HT1080 (cell line): ENCODE measurements at places on chromosomes 16 and 17.
A peak's percentile ranks its signal among the peaks of the same experiment; 100 is the strongest.

- DNase-seq = no peak
These were observed 41.7 kb downstream of the CNGB1 start for GRCh38 chr16:57929250-57929649.

- DNase-seq = no peak
These were observed 102.1 kb downstream of the CLEC16A start for GRCh38 chr16:11046382-11046931.

DNA sequence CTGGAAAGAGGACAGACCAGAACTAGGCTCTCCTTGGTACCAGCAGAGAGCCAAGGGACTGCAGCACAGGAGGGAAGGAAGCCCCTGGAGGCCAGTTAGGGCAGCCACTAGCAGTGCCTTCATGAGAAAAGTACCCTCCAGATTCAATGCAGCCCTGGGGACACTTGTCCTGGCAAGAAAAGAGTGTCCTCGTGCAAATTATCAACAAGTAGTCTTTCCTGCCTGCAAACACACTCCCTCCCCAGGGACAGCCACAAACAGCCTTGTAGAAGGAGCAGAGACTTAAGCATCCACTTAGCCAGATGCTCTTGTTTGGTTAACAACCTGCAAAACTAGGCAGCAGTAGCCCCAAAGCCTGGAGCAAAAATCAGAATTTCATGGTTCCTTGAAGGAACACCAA, 24.3 kb downstream of the CENPV start:
- DNase-seq = no peak

DNA sequence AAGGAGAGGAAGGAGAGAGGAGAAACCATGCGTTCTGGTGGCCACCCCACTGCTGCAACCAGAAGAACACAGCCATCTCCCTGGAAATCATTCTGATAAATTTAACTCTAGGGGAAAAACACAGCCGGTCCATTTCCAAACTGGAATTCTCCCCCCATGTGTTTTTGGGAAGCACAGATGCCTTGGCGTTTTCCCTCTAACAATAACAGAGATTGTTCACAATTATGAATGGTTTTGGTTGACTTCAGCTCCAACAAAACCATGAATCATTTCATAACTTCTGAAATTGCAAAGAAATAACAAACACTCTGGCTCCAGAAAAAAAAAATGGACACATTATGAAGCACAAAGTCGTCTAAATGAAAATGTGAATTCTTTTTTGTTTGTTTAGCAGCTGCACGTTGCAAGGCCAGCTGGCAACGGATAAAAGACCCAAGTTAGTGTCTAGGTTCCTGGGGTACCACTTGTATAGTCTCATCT, 46.2 kb downstream of the GNAO1 start:
- no peak for DNase-seq

DNA sequence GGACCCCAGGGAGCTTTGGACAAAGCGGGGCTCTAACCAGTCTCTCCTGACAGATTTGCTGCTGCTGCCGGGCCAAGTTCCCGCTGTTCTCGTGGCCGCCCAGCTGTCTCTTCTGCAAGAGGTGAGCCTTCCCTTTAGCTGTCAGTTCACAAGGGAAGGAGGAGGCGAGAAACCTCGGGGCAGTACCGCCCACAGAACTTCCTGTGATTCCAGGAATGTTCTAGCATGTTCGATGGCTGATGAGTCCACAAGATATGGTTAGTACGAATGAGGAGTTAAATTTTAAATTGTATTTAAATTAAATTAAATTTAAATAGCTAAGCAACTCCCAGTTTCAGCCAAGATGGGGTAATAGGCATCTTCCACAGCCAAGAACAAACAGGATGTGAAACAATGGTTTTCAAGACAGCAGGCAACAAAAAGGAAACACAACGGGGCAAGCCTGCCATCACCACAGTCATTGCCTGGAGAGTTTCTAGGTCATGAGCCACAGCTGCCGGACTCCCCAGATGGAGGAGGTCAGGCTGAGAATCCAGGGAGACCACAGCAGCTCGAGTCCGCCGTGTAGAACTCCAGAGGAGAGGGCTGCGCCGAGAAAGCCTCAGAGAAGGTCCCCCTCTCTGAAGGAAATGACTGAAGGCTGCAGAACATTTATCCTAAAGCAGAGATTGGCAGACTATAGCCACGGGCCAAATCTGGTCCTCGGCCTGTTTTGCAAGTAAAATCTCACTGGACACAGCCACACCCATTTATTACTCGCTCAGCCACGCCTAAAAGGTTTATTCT, 9.5 kb upstream of the TCF25 start:
- no peak for DNase-seq

DNA sequence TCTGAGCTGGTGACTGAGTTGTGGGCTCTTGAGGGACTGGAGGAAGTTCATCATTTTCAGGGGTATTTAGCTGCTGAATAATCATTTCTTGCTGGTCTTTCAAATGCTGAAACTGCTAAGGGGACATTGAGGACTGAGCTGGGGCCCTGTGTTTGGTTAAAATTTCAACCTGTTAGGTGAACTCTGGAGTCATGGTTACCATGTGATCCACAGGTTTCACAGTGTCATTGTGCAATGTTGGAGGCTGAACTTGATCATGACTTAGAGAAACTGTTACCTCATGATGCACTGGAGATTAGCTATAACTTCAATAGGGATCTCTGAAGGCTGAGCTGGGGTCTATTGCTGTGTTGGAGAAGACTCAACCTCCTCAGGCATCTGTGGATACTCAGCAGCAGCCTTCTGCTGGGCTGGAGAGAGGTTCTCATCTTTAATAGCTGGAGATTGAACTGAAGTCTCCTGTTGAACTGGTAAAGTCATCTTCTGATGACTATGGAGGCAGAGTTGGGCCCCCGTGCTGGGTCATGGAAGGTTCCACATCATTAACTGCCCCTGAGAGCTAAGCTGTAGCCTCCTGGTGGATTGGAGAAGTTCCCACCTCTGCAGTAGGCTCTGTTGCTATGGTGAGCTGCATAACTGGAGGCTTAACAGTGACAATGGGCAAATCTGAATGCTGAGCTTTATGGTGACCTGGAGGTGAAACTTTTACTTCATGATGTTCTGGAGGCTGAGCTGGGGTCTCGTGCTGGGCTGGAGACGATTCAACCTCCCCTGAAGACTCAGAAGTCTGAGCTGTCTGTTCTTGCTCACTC, 15.2 kb downstream of the RDM1 start:
- no peak for DNase-seq

GRCh38 chr17:77869665-77870132, 88.8 kb upstream of the TNRC6C start:
- DNase-seq = no peak

DNA sequence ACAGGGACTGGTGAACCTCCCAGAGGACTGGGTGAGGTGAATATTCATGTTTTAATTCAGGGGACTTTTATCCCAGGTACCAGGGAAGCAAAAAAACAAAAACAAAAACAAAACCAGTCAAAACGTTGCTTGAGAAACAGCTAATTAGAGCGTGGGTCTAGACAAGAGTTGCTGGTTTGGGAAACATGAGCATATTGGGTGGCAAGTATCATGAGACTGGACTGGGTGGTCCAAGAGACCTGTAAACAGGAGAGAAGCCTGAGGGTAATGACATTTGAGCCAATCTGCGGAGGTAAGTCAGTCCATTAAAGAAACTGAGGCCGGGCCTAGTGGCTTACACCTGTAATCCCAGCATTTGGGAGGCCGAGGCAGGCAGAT, 11.5 kb upstream of the BPTF start:
- DNase-seq = no peak

DNA sequence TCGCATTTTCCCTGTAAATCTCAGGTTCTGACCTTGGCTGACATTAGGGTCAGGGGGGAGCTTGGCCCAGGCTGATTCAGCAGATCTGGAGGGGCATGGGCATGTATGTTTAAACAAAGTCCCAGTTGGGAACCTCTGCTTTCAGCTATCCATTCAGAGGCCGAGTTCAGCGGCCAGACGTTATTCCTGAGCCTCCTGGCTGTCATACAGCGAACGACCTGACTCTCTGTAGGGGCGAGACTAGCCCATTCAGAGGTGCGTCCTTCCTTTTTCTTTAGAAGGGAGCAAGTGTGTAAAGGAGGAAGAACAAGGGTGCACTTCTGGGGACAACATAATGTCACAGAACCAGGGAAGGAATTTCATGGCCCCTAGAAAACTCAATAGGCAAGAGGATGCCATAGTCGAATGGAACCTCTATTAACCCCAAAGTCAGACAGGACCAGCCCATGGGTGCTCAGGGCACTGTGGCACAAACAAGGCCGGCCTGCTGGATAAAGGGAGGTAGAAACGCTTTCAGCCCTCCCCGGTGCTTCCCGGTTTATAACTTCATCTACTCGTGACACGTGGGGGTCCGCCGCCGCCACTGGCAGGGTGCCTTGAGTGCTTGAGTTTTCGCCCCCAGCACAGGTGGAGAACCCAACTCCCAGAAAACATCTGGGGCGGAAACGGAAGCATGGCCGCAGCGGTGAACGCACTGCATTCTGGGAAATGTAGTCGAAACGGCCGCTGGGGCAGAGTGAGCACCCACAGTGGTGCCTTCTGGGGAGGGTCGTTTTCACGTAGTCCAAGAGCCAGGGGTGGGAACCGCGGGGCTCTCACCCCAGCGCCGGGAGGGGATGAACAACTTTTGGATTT, 33.2 kb upstream of the PLCG2 start:
- peak; percentile 51 for DNase-seq

- peak; percentile 53 for DNase-seq
These were observed 20.9 kb upstream of the TIMP2 start for GRCh38 chr17:78946131-78946530.

DNA sequence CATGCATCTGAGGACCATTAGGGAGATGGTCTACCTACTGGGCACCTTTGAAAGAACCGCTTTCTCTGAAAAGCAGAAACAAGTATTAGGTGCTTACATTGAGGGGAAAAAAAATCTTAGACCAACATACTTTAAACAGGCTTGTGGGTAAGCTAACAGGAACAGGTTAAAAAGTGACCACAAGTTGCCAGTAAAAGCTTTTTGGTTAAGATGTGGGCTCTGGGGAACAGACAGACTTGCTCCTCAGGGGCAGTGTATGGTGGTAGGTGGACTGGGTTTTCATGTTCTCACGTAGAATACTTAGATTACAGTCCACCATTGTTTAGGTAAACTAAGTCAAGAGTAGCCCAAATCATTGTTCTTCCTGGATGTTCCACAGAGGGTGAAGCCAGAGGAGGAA, 41.2 kb downstream of the REXO5 start:
- no peak for DNase-seq

DNA sequence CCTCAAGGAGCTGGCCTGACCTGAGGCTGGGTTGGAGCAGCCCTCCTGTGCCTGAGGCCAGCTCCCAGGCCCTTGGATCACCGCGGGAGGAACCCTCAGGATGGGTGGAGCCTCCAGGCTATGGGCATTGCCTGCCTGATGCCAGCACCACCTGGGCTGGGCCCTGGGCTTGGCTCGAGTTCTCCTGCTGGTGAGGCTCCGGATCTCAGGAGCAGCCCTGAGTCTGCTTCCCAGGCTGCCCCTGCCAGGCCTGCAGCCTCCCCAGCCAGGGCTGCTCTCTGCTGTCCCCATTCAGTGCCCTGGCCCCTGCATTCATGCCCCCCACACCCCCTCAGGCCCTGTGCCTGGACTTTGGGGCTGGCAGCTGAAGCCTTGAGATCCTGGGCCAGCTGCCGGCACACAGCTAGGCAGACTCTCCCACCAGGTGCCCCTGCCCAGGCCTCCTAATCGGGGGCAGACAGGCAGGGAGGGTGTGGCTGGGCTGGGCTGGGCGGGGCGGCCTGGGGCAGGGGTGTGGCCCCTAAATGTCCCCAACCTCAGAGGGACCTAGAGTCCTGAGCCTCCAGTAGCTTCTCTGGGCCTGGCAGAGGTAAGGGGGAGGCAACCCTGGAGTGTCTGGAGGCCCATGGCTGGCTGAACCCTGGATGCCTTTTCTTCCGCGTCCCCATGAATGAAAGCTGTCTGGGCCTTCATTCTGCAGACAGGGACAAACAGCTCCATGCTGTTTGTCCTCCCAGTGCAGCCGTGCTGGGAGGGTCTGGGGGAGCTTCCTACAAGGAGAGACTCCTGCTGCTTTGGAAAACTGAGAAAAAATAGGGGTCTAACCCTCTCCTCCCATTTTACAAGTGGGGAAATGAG, 1.1 kb upstream of the PIGQ start:
- no peak for DNase-seq

- no peak for DNase-seq
These were observed 5.2 kb upstream of the HOXB13 start for GRCh38 chr17:48733632-48734328.

GRCh38 chr16:71430744-71431143, 11.1 kb downstream of the TLE7 start:
- DNase-seq = no peak

GRCh38 chr17:5516060-5516792, 29.9 kb downstream of the MIS12 start:
- peak; percentile 98 for DNase-seq

DNA sequence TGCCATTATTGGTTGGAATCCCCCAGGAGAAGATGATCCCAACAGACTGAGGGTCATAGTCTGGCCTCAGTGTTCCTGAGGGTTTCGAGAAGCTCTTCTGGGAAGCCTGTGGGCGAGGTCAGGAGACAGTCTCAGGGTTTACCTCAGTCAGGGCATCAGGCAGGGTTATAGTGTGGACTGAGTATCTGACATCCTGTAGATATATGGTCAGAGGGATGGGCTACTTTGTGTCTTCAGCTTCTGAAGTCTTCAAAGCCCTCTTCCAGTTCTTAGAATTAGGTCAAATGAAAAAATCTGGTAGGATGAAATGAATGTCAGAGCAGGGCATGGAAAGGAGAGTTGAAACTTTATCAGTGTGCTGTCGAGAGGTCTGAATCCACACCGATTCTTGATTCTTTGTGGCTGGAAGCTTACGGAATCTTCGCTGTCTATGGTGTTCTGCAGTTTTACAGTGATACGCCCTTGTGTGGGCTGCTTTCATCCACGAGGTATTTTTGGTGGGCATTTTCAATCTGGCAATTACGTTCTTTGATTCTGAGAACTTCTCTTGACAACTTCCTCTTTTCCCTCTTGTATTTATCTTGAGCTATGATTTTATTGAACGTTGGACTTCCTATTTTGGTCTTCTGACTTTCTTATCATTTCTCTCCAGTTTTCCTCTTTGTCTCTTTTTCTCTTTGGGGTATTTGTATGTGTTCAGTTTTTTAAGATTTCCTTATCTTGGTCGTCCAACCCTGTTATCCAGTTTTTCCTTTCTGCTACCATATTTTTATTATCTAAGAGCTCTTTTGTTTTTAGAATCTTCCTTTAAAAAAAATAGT, 30.4 kb downstream of the BPTF start:
- no peak for DNase-seq

- DNase-seq = peak; percentile 15
These were observed 741 bp downstream of the CYB5B start for GRCh38 chr16:69424935-69425784.

GRCh38 chr17:74361230-74362068, at the start of gene BTBD17:
Gene BTBD17, minus strand, starts transcription at chr17:74361868. Its CDS starts 49 bp downstream, at chr17:74361819.
- no peak for DNase-seq

GRCh38 chr17:80673152-80673920, 128.7 kb downstream of the RPTOR start:
- DNase-seq = peak; percentile 36

DNA sequence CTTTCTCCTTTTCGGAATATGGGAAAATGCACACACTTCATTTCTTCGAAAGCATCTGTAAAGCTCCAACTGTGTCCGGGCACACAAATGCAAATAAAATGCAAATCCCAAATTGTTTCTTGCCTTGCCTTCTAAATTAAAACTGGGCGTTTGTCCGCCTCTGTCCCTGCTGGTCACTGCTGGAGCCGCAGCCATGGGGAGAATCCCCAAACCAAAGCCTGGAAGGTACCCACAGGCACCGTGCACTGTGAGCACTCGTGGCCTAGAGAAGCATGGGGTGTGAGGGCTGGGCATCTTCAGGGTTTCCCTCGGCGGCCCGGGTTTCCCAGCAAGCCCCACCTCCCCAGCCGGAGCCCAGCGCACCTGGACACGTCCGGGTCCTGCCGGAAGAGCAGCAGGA, 2.9 kb downstream of the SLC47A2 start:
- no peak for DNase-seq
